ENCODE measurements at places on chromosomes 4 and X. TPM values are rescaled to one million over a fixed set of nuclear protein-coding genes. Genes with fewer than 3 reads are reported as not detected.

Gene ITIH6
- not detected for total RNA-seq

Gene ANXA3
- 60.1 TPM for total RNA-seq

Gene FGFBP2
- 0.15 TPM for total RNA-seq

Gene SSX3
- not detected for total RNA-seq

Gene BST1
- 16.4 TPM for total RNA-seq

Gene VSIG4
- not detected for total RNA-seq

Gene EMCN
- total RNA-seq: not detected

Gene GAGE13
- total RNA-seq: not detected

Gene FREM3
- not detected for total RNA-seq

Gene GLUD2
- total RNA-seq: 2.4 TPM

Gene SFRP2
- not detected for total RNA-seq

Gene MAGEA9B
- not detected for total RNA-seq

Gene BANK1
- 1.3 TPM for total RNA-seq

Gene TNIP3
- 0.12 TPM for total RNA-seq

Gene SH3BGRL
- total RNA-seq: 43.7 TPM

Gene EPHA5
- 0.17 TPM for total RNA-seq

Gene CXCL11
- 0.13 TPM for total RNA-seq

Gene P2RY4
- total RNA-seq: not detected

Gene GAK
- 54.2 TPM for total RNA-seq

Gene SMIM10L2A
- total RNA-seq: 0.11 TPM

Gene MAGEB1
- not detected for total RNA-seq

Gene PASD1
- total RNA-seq: not detected

Gene CSAG3
- not detected for total RNA-seq

Gene PAGE2
- total RNA-seq: not detected

Gene FRMPD3
- total RNA-seq: 0.05 TPM

Gene CLGN
- total RNA-seq: 4.9 TPM

Gene AFF2
- not detected for total RNA-seq

Gene F8A3
- total RNA-seq: 0.55 TPM

Gene PAK3
- not detected for total RNA-seq

Gene DLG3
- total RNA-seq: 4.9 TPM

Gene SLC38A5
- total RNA-seq: 0.42 TPM

Gene RNF128
- not detected for total RNA-seq

Gene IL3RA
- 0.31 TPM for total RNA-seq

Gene GPR50
- total RNA-seq: 0.25 TPM

Gene PDLIM5
- total RNA-seq: 43.8 TPM

Data from A549 treated with Mapracorat at 1 μM for 4 hours (cell line).